ENCODE measurements at places on chromosomes 5 and 9. TPM values are rescaled to one million over a fixed set of nuclear protein-coding genes. Genes with fewer than 3 reads are reported as not detected.

The LCN2 gene
- not detected for total RNA-seq

The UBE2R2 gene
- 18.7 TPM for total RNA-seq

The SLC28A3 gene
- not detected for total RNA-seq

The CAMK2A gene
- 0.23 TPM for total RNA-seq

The IL5 gene
- total RNA-seq, result not detected

The ZNF367 gene
- 1.6 TPM for total RNA-seq

The FCN2 gene
- total RNA-seq, result 39.0 TPM

The PCDHGA4 gene
- 1.6 TPM for total RNA-seq

The FIBCD1 gene
- total RNA-seq, result 0.11 TPM

The FST gene
- 9.4 TPM for total RNA-seq

The SPATA31D4 gene
- not detected for total RNA-seq

The CDKN2B gene
- 11.9 TPM for total RNA-seq

The ROPN1L gene
- total RNA-seq, result not detected

The CKMT2 gene
- total RNA-seq, result 33.1 TPM

The C9orf152 gene
- total RNA-seq, result not detected

The PCDHA8 gene
- total RNA-seq, result not detected

The NME5 gene
- total RNA-seq, result 7.0 TPM

The EQTN gene
- total RNA-seq, result not detected

The SLCO4C1 gene
- 0.30 TPM for total RNA-seq

The TUSC1 gene
- 10.8 TPM for total RNA-seq

The ASPN gene
- 12.4 TPM for total RNA-seq

The GGTA1 gene
- total RNA-seq, result 1.5 TPM

The TLN1 gene
- total RNA-seq, result 372 TPM

The DBH gene
- total RNA-seq, result not detected

The SPINK13 gene
- 2.3 TPM for total RNA-seq

The RNF183 gene
- not detected for total RNA-seq

The FAM170A gene
- total RNA-seq, result not detected

The VCAN gene
- total RNA-seq, result 159 TPM

The CXXC5 gene
- total RNA-seq, result 33.5 TPM

The SPAAR gene
- total RNA-seq, result 3.6 TPM

The CRHBP gene
- 42.8 TPM for total RNA-seq
